CD4-positive, CD25-positive, alpha-beta regulatory T cell (primary cell): ENCODE measurements at places on chromosomes 11 and 22. TPM values are rescaled to one million over a fixed set of nuclear protein-coding genes. Genes with fewer than 3 reads are reported as not detected.

- H3K27ac ChIP-seq = no peak overlapping the region
- no peaks in the 10 kb centered on the region for H3K27me3 ChIP-seq
- no peak for DNase-seq
- H3K4me3 ChIP-seq = no peak overlapping the region
Observed at GRCh38 chr11:27596802-27597201, 90.2 kb upstream of the LIN7C start.

DNA sequence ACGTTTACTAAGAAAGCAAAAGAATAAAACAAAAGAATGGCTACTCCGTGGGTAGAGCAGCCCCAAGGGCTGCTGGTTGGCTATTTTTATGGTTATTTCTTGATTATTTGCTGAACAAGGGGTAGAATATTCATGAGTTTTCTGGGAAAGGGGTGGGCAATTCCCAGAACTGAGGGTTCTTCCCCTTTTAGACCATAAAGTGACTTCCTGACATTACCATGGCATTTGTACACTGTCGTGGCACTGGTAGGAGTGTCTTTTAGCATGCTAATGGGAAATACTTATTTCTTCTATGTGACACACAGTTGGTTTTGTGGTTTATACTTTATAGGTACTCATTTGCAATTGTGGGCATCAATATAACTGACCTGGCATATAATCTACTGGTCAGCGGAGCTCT lies 56.3 kb downstream of the SLN start:
- no peak overlapping the region for H3K27ac ChIP-seq
- no peaks in the 10 kb centered on the region for H3K36me3 ChIP-seq
- no peak overlapping the region for H3K4me3 ChIP-seq
- H3K4me1 ChIP-seq = no peaks in the 10 kb centered on the region
- no peak for DNase-seq
- peaks cover 5% of the 10 kb centered on the region for H3K27me3 ChIP-seq

TEX12 gene
- total RNA-seq = 0.67 TPM

KDM4E gene
- total RNA-seq = not detected

LIPT2 gene
- total RNA-seq = 6.1 TPM

LRRC32 gene
- 71.4 TPM for total RNA-seq

TMEM86A gene
- total RNA-seq = 4.8 TPM
